ENCODE measurements at places on chromosomes 16 and 17.

DNA sequence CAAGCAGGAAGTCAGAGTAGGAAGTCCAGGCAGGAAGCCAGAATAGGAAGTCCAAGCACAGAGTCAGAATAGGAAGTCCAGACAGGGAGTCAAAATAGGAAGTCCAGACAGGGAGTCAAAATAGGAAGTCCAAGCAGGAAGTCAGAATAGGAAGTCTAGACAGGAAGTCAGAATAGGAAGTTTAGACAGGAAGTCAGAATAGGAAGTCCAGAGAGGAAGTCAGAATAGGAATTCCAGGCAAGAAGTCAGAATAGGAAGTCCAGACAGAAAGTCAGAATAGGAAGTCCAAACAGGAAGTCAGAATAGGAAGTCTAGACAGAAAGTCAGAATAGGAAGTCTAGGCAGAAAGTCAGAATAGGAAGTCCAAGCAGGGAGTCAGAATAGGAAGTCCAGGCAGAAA lies 105.3 kb upstream of the C16orf82 start:
- no peak for DNase-seq

GRCh38 chr17:6796887-6797490 lies 21.0 kb downstream of the FBXO39 start:
- DNase-seq = no peak

GRCh38 chr17:19759568-19760549 lies 11.8 kb upstream of the ALDH3A1 start:
- no peak for DNase-seq

DNA sequence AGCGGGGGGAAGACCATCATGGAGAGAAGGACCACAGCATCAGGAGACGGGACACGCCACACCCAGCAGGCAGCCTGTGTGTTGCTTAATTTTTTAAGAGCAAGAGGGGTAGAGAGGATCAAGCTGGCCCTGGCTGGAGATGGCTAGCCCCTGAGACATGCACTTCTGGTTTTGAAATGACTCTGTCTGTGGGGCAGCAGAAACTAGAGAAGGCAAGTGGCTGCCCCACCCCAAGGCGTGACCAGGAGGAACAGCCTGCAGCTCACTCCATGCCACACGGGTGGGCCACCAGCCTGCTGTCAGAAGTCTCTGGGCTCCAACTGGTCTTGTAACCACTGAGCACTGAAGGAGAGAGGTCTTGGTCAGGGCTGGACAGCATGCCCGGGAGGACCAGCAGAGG lies 75.5 kb downstream of the SOCS1 start:
- no peak for DNase-seq

DNA sequence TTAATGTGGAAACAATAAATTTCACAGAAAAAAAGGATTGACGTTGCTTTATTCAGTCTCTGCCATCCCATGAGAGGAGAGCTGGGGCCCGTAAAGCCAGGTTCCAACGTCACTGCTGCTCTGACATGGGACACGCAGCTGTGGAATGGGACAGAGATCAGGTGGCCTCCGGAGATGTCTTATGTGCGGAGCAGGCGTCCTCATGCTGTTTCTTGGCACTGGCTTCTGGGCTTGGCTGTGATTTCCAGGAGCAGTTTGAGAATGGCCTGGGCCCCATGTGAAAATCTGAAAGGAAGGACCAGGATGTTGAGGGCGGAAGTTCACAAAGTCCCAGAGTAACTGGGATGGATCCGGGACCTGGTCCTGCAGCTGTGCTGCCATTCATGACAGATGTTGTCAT lies 32.4 kb downstream of the NDEL1 start:
- DNase-seq = no peak

DNA sequence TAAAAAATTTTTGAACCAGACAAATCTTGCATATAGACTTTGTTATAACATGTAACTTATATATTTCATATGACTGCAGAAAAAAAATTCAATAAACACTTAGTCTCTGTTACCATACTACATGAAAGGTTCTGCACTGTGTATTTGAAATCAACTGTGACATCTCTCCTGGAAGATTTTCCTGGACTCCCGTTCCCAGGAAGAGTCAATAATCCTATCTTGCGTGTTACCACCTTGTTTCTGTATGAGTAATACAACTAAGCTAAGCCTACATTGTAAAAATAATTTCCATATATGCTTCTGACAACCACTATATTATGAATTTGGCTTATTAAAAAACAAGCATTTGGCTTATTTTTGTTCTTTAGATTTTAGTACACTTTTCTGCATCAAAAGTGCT lies 665.6 kb upstream of the SOX9 start:
- DNase-seq = no peak

- DNase-seq = no peak
These were observed 266.7 kb downstream of the SOX9 start for GRCh38 chr17:72387487-72387886.

DNA sequence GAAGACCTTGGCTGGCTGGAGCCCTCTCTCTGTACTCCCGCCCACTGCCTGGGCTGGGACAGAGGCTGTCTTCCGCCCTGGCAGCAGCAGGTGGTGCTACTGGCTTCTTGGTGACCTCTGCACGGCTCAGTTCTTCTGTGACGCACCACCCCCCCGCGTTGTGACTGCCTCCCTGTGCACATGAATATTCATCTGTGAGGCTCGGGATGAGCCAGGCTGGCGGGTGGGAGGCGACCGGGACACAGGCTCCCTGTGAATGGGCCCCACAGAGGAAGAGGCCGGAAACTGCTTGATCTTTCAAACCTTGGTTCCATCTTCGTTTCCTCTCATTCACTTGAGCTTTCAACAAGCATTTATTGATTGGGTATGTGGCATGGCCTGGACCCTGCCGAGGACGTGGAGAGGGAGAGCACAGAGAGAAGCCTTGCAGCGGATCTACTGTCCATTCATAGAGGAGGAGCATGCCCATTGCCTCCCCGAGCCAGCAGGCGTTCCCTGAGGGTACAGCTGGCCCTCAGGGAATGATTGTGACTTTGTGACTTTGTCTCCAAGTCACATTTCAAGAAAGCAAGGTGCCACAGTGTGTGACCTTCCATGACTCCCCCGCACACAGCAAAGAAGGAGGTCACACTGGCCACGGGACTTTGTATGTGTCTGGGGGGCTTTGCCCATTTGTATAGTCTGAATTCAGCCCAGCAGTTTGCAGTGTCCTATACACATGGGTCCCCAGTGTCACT lies 45.0 kb downstream of the B9D1 start:
- DNase-seq = no peak

- DNase-seq = peak; percentile 65
These were observed at the start of gene MPG for GRCh38 chr16:77807-78443. MPG (plus strand) TSS chr16:78225; CDS start chr16:78310, 85 bp downstream.

DNA sequence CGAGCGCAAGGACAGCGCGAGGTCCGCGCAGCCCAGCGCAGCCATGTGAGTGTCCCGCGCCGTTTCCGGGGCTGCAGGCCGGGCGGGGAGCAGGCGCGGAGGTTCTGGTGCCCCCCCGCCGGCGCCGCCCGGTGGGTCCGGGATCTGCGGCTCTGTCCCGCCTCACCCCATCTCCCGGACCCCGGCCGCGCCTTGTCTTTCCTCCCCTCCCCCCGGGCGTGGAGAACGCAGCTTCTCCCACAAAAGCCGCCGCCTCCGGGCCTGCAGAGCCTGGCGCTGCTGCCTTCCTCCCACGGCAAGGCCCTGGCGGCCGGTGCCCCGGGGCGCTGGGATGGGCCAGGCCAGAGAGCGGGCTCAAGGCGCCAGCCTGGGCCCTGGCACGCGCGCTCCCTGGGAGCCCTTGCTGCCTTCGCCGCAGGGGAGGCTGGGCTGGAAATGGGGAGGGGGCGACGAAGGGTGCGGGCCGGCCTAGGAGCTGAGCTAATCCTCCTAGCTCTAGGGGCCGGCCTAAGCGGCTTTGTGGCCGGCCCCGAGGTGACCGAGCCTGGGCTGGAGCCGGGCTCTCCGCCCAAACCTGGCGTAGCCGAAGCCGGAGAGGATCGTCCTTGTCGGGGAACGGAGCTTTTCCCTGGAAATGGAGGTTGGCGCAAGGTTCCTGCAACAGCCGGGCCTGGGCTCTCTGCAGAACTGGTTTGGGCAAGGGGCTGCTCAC lies 397 bp downstream of the RIPOR1 start:
- no peak for DNase-seq

GRCh38 chr17:41559548-41559947 lies 12.3 kb downstream of the KRT9 start:
- DNase-seq = no peak

- DNase-seq = no peak
These were observed 39.4 kb upstream of the CDH5 start for GRCh38 chr16:66326991-66327513.

DNA sequence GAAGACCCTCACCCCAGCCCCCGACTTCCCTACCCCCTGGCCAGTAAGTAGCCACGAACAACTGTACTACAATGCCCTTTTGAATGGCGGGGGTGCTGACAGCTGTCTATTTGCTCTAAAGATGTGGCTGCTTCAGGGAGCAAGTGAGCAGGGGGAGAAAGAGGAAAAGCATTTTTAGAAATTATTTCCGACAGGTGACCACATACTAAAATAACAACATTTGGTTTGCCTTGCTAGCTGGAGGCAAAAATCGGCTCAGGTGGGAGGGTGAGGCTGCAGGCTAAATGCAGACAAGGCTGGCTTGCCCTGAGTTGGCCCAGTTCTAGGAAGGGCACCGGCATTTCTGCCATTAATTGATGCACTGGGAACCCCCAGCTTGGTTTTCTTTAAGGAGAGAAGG lies 188.5 kb downstream of the XYLT1 start:
- no peak for DNase-seq

DNA sequence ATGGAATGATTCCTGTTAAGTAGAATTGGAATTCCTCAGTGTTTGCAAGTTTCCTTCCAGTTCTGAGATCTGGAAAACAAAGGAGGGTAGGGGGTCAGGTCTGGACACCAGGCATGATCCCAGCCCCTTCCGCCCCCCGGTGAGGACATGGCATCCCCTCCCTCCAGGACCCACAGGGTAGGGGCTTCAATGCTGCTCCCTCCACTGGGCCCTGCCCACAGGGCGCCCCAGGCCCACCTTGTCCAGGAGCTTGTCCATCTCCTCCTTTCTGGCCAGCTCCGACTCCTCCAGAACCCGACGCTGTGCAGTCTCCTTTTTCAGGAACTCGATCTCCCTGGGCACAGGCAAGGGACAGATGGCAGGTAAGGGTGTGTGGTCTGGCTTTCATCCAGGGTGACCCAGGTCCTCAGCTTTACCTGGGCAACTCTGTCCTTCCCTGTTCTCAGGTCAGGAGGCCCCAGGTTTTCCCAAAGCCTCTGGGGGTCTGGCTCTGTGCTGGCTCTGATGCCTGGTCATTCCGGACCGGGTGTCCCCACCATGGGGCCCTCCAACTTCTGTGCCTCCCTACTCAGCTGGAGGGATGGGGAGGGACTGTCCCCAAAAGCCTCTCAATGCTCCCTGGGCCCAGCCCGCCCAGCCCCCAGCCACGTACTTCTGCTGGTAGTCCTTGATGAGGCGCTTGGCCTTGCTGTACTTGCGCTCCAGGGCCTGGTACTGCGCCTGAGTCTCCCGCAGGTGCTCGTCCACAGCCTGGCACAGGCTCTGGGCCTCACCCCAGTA lies 5.5 kb upstream of the SAMD14 start:
- DNase-seq = no peak

DNA sequence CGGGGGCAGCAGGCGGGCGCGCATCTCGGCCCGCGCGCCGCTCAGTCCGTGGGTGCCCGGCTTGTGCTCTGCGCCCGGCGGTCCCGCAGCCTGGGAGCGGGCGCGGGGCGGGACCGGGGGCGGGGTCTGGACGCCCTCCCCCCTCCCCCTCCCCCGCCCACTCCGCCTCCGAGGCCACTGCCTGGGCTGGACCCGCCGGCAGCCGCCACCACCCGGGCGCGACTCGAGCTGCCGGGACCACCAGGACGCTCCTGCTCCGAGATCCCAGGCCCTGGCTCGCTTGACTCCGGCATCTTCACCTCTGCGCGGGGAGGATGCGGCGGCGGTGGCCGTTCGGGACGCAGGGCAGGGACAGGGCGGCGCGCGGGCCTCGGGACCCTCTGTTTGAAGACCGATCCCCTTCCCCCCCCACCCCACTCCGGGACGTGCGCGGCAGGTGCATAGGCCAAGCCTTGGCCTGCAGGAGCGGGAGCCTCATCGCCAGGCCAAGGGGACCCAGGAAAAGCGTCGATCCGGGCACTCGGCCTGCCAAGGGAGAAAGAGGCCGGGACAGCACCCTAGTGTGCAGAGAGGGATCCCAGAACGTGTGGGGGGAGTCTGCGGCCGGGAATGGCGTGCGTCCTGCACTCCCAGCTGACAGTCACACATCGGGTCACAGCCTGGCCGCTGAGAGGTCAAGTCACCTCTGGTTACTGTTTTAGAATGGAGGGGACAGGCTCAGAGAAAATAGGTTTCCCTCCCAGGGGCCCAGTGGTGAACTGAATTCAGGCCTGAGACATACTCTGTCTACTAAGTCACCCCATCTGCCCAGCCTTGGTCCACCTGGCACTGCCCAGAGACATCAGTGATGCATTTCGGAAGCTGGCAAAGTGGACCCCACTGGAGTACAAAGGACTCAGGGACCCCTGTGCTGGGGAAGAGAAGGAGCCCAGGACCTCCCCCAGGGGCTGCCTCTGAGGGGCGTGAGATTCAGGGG lies at the start of gene HS3ST6:
Gene HS3ST6, minus strand, starts transcription at position 65 of the 976 bp plus-strand sequence. CDS start 92 bp downstream, outside the sequence.
- DNase-seq = no peak

GRCh38 chr16:30605158-30605557 lies 5.0 kb downstream of the ZNF689 start:
- DNase-seq = no peak

- DNase-seq = no peak
These were observed 144.0 kb upstream of the IRX6 start for GRCh38 chr16:55179852-55180585.

GRCh38 chr16:5461141-5461540 lies 363.5 kb upstream of the EEF2KMT start:
- no peak for DNase-seq

DNA sequence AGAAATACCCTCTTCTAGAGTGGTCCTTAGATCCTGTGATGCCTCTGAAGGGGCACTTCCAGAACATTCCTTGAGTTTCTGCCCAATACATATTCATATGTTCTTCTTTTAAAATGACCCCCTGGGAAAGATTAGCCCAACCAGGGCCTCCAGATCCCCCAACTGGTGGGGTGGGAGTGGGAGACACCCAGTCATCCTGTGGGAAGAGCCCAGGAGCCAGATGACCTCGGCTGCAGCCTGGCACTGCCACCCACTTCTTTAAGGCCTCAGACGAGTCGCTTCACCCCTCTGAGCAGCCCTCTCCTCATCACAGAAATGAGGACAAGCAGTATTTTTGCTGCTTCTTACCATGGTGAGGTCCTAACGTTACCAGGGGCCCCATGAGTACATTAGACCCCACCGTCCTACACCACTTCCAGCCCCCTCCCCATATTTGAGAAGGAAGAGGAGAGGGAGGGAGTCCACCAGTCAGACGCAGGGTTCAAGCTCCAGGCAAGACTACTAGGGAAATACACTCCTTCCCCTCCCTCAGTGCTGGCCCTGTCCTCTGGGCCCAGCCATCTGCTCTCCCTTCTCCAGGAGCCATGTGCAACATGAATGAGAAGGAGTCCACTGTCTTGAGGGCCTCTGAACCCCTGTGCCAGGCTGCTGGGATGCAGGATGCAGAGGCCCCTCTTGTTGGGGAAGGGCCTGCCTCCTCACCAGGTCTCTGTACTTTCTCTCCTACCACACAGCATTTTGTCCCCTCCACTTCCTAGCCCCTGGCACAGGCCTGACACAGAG lies 11.8 kb downstream of the MPO start:
- no peak for DNase-seq

Data from activated CD4-positive, CD25-positive, alpha-beta regulatory T cell treated with anti-CD3 and anti-CD28 coated beads, Interleukin-2, amount 50 U/mL, for 16 hours (primary cell).